ENCODE measurements at places on chromosomes 3 and 15.

GRCh38 chr15:35305946-35306345 is 220.9 kb upstream of the NANOGP8 start:
- DNase-seq, result no peak

GRCh38 chr3:40782111-40782721 is 257.5 kb downstream of the ZNF621 start:
- DNase-seq, result no peak

DNA sequence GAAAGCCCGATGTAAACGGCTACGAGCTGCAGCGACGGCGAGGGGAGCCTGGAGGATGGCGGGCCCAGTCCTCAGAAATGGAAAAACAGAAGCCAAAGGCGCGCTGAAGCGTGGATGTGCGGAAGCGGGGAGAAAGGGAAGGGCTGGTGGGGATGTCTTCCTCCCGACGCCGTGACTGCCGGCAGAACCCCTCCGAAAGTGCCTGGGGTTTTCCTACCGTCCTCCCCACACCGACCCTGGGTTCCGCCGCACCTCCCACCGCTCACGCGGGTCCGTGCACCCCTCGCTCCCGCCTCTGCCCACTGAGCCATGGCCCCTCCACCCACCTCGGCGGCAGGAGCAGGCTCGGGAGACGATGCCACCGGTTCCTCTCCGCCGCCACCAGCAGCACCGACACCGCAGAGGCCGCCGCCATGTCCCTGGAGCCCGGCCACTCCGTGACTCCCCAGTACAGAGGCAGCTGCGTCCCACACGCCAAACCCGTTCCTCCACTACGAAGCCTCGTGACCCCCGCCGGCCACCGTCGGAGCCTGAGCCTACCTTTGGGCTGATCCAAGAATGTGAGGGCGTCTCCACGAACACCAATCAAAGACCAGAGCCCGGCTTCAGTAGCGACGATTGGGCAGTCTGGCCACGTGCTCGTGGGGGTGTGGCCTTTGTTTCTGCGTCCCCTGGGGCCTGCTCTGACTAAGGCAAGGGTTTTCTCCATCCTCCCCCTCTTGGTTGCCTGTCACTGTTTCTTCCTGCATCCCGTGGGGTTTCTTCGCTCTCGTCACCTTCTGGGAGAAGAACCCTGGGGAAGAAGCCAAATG is at the start of gene MCCC1:
MCCC1 (minus strand) TSS at position 471 of the 812 bp plus-strand sequence; CDS start at position 415, 56 bp downstream.
- peak; percentile 97 for DNase-seq

DNA sequence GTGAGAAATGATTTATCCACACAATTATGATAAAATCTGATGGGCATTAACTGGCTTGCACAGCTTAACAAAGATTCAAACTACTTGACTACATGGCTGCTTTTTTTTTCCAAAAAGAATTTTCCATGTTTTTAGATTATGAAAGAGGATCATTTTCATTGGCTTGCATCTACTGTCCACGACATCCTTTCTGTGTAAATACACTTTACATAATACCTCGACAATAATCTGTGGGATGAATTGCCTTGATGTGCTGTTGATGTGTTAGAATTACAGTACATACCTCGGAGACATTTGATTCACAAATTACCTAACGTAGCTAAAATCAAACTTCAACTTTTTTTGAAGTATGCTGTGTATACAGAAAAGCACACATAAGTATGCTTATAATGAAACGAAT is 104.4 kb downstream of the PPP2R3A start:
- DNase-seq, result no peak

- DNase-seq, result no peak
These were observed 27.6 kb upstream of the NRROS start for GRCh38 chr3:196611761-196612483.

DNA sequence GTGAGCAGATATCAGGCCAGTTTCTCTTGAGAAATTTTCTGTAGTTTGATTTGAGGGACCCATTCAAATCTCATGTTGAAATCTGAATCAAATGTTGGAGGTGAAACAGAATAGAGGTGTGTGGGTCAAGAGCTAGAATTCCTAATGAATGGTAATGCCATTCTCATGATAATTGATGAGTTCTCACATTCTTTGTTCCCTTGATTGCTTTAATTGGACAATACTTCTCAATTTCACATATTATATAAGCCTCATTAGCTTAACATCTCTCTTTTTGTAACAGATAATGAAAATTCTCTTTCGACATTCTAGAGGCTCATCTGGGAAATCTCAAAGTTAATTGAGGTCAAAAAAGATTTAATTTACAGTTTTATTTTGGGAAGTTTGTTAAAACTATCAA is 21.9 kb upstream of the OR5H6 start:
- DNase-seq, result no peak

DNA sequence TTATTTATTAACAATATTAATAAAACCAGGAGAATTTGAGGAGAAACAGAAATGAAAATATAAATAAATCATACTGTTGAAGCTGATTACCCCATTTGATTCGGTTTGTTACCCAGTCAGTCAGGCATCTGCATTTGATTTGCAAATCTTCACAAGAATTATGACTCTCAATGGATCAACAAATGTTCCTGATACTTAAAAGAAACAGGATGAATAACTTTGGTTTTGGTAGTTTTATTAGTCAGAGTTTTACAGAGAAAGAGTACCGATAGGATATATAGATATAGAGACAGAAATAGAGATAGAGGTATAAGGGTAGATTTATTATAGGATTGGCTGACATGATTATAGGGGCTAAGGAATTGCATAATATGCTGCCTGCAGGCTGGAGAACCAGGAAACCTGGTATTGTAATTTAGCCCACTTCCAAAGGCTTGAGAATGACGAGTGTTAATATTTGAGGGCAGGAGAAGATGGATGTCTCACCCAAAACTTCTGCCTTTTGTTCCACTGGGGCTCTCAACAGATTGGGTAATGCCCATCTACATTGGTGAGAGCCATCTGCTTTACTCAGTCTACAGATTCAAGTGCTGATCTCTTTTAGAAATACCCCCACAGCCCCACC is 241.6 kb upstream of the COL8A1 start:
- DNase-seq, result no peak

DNA sequence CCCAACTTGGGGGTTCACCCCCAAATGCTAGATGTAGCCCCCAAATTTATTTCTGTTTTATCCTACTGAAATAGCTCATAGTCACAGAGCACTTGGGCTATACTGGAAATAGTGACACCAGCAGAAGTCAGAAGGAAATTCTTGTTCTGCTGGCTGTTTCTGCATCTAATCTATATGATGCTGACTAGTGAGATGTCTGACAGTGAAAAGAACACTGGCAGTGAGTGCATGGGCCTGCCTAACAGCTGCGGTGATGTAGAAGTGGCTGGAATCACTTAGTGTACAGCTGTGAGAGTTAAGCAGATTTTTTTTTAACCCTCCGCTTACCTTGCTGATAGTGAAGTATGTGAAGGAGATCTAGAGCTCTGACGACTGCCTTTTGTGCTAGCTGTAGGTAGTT is 14.0 kb downstream of the TTC14 start:
- DNase-seq, result no peak

DNA sequence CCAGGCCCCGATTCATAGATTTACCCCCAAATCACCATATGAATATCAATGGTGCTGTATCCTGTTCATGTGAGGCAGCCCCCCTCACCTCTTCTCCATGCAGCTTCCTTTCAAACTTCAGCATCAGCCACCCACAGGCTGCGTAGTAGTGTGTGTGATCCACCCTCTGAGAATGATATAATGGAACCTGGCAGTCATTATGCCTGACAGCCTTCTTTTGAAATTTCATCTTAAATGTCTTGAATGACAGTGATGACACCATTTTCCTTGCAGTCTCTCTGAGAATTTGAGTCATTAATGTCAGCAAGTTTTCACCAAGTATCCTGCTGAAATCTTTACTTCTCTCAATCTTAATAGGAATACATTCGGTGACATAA is 3.5 kb upstream of the CLRN1 start:
- DNase-seq, result peak; percentile 7

GRCh38 chr3:158248261-158248660 is 138.4 kb downstream of the RSRC1 start:
- no peak for DNase-seq

DNA sequence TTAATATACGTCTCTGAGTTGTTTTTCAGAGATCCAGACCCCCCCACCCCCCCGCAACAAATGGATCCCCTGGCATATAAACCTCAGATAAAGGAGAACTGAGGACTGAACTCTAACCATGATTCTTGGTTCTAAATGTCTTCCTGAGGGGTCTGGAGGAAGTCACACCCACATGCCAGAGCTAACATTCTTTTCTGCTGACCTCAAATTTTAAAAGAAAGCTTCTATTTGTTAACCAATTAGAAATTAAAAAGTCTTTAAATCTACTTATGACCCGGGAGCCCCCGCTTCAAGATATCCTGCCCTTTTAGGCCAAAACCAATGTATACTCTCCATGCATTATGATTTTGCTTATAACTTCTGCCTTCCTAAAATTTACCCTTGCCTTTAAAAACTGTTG is 188.3 kb downstream of the ECT2 start:
- no peak for DNase-seq

DNA sequence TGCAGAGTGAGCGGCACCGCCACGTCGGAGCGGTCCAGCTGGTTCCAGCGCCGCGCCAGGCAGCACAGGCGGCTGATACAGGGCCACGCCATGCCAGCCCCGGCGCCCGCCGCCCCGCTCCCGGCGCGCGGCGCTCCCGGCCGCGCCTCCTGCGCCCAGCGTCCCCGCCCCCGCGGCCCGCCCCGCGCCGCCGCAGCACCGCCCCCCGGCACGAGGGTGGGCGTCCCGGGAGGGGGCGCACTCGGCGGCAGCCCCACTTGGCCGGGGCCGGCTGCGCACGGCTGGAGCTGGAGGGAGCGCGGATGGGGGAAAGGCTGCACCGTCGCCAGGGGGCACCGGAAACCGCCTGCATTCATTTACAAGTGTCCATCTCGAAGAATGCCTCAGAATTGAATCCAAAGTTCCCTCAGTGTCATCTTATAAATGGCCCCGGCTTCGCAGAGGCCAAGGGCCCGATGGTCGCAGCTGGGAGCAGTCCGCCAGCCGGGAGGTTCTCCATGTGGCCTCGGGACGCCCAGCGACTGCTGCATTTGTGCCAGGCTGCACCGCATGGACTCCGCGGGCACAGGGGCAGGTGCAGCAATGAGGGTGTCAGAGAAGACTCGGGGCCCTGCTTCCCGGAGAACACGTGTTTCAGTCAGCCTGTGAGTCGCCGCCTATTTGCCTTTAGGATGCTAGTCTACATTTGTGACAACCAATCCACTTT is at the start of gene MAP6D1:
MAP6D1 (minus strand) TSS at position 122 of the 706 bp plus-strand sequence; CDS start at position 92, 30 bp downstream.
- peak; percentile 58 for DNase-seq
